AG04450 (cell line): ENCODE measurements at places on chromosomes 5 and 9. TPM values are rescaled to one million over a fixed set of nuclear protein-coding genes. Genes with fewer than 3 reads are reported as not detected.

The FAM193B gene
- polyA plus RNA-seq = 28.7 and 30.1 TPM in 2 replicates

The DDX4 gene
- polyA plus RNA-seq = not detected in 2 replicates

The ASPN gene
- polyA plus RNA-seq = 0.92 and 1.1 TPM in 2 replicates

The GMCL2 gene
- not detected in 2 replicates for polyA plus RNA-seq

The PLAC8L1 gene
- polyA plus RNA-seq = 0.15 TPM in 1 of 2 replicates, not detected in the other
